ENCODE measurements at places on chromosomes 13 and 19. TPM values are rescaled to one million over a fixed set of nuclear protein-coding genes. Genes with fewer than 3 reads are reported as not detected.
A peak's percentile ranks its signal among the peaks of the same experiment; 100 is the strongest.

DNA sequence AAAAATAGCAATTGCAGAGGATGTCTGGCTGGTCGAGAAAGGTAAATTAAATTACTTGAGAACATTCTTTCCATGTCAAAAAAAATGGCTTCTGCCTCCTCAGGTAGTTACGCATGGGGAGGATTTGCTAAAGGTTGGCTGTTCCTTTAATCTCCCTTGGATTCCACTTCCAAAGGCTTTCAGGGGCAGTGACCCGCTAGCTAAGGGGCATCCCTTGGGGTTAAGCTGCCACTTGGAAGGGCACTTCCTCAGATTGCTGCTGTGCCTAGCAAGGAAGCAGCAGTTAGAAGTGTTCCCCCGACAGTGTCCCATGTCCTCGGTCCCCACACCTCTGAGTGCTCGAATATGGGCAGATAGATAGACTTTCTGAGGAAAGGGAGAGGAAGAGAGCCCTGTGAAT, 108.5 kb downstream of the RGCC start:
- DNase-seq, result no peak

DNA sequence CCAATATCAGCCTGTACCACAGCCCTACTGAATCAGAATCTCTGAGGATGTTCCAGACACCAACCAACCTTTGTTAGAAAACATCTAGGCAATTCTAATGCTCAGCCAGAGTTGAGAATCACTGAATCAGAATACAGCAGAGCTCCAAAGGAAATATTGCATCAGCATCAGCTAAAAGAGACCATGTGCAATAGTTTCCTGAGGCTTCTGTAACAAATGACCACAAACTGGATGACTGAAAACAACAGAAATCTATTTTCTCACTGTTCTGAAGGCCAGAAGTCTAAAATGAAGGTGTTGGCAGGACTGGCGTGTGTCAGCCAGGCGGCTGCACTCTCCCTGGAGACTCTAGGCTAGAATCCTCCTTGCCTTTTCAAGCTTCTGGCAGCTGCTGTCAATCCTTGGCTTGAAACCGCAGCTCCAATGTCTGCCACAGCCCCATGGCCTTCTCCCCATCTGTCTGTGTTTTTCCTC, 1.2 kb upstream of the DCT start:
- peak; percentile 89 for DNase-seq

DNA sequence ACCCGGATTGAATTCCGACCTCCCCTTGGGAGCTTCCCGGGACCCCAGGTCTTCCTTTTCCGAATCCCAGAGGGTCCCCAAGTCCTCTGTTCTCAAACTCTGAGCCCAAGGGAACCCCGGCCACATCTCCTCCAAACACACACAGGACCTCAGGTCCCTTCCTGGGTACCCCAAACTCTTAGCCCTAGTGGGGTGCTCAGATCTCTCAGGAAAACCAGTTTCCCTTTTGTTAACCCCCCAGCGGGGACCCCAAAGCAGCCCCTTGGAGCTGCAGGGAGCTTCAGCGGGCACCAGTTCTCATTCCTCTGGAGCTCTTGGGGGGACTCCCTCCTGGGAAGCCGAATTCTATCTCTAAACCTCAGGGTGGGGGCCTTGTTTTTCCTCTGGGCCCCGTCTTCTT, 774 bp downstream of the CACNG6 start:
- no peak for DNase-seq

DNA sequence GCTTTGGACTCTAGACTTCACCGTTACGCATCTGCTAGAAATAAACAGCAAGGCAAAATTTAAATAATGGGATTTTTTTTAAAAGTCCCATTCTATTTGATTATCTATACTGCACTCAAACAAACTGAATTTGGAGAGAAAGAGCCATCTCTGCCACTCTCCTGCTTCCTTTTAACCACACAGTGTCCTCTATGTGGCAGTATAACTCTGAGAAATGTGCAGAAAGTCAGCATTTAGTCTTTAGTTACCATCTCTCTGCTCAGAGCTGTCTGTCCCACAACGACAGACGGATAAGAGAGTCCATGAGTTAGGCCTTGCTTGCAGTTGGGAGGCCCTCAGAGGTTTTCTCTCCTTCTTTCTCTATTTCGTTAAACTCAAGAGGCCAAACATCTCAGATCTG, 21.2 kb downstream of the CCNA1 start:
- DNase-seq, result no peak

DNA sequence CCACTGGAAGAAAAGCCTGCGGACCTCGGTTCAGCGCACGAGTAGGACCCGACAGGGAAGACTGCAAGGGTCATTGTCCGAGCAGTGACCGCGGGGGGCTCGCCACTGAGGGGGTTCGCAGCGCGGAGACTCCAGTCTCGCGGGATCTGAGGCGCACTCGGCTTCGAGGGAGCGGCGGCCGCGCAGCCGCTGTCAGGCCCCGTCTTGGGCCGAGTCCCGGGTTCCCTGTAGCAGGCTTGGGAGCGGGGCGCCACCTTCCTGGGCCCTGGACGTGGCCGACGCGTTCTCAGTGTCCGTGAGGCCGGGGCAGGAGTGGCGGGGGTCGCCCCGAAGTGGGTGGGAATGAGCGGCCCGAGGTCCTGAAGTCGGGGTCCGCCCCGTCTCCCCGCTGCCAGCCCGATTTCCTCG, 474 bp upstream of the FAM174C start:
- DNase-seq, result no peak

GRCh38 chr13:20118268-20119140, 42.3 kb downstream of the GJA3 start:
- DNase-seq, result no peak

GRCh38 chr13:71754407-71754974, 112.5 kb downstream of the DACH1 start:
- DNase-seq, result peak; percentile 1

DNA sequence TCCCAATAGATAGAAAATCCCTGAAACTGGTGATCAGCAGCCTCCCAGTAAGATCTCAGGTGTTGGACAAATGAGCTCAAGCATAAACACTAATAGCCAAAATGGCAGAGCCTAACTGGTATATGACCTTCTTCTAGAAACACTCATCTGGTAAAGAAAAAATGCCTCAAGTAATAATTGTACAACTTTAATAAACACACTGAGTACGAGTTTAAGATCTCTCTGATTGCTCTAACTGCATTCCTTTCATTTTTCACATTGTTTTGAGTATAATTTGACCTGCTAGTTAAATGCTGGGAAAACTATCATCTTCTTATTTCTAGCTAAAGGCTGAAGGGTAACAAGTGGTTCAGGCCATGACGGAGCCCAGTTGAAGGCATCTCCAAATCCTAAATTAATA, 2009.5 kb upstream of the PCDH20 start:
- peak; percentile 76 for DNase-seq

DNA sequence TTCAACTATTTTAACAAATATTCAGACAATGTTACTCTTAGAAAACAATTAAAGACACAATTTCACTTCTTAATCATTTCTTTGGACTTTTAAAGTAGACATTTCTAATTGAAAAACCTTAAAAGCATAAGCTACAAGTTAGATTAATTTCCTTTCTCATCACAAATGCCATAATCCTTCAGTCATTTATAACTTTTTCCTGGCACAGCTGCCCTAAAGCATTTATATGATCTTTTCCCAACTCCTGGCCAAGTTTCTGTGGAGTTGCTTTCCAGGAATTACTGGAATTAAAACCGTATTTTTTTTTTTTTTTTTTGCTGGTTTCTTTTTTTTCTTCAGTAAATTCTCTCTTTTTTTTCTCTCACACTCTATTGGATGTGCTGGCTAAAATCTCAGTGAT, 615.9 kb downstream of the TBC1D4 start:
- no peak for DNase-seq

DNA sequence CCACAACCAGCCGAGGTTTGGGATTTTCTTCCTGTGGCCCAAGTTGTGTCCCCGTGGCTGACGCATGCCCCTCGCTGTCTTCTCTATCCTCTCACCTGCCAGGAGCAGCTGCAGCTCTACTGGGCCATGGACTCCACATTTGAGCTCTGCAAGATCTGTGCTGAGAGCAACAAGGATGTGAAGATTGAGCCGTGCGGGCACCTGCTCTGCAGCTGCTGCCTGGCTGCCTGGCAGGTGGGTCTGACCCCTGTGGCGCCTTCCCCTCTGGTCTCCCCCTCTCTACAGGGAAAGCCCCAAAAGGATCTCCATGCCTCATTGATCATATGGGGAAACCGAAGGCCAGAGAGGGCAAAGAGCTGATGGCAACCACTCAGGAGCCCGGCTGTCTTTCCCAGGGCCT, 14.6 kb downstream of the CBLC start:
- DNase-seq, result no peak

Gene PALM3
- 0.70 TPM for total RNA-seq

Gene TMEM190
- total RNA-seq, result not detected

Measured in renal cortical epithelial cell (primary cell).